Left lobe of liver (tissue), 2 donors: ENCODE measurements at places on chromosomes 7 and 10.

DNA sequence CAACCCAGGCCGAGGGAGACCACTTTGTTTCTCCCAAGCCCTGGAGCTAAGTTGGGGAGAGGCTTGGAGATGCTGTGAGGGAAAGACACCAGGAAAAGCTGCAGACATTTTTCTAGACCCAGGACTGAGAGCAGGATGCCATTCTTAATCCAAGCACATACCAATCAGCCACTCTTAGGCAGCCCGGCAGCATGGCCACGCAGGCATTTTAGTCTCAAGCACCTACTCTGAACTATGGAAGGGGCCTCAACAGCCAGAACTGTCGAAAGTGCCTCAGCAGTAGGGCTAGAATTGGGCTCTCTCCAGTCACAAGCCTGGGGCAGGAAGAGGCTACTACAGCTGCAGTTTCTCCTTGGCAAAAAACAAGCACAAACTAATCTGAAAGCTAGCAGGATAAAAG, 57.8 kb downstream of the GCC1 start:
- no peak for DNase-seq

GRCh38 chr10:101487399-101487798, 100.7 kb downstream of the POLL start:
- DNase-seq = no peak

DNA sequence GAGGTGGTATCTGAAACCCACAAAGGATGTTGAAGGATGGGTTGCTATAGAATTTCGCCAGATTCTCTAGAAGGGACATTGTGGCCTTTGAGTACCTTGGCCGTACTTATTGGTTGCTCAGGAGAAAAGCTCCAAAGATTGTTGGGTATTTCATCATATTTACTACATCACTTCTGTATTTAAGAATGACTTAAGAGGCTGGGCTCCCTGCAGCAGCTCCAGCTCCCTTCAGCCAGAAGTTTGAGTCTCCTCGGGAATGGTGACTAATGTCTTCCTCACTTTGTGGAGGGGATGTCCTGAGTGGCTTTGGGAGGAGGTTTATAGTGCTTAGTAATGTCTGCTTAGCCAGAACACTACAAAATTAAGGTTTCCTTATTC, 18.1 kb downstream of the MINDY4 start:
- DNase-seq = no peak

- no peak for DNase-seq
Observed at GRCh38 chr10:4043897-4044665, 259.1 kb upstream of the KLF6 start.

DNA sequence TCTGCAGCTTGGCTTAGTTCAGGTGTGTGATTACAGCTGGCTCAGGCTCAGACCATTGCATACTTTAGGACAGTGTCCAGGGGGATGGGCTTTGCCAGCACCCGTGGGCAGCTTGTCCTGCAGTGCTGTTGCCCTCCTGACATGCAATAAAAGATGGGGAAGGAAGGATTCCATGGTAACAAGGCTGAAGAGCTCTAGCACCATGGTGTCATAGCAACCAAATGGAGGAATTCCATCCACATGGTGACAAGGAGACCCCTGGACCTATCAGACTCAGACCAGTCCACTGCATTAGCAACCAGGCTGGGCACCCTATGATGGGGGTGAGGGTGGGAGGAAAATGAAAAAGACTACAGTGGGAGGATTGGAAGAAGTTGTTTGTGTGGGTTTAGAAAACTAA, 49.9 kb downstream of the SORCS3 start:
- no peak for DNase-seq

DNA sequence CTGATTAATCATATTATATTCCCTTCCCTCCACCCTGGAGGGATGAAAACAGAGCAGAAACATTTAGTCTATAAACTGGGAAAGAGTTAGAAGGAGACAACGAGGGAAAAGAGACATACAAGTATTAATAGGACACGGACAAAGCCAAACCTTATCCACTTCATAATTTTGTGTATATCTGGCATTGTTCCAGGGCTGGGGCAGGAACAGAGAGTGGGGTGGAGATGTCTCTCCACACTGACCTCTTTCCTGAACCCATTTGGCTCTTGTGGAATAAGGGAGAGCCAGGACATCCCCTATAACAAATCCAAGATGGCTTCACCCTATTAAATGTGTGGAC, 43.7 kb upstream of the TSPAN33 start:
- no peak for DNase-seq

DNA sequence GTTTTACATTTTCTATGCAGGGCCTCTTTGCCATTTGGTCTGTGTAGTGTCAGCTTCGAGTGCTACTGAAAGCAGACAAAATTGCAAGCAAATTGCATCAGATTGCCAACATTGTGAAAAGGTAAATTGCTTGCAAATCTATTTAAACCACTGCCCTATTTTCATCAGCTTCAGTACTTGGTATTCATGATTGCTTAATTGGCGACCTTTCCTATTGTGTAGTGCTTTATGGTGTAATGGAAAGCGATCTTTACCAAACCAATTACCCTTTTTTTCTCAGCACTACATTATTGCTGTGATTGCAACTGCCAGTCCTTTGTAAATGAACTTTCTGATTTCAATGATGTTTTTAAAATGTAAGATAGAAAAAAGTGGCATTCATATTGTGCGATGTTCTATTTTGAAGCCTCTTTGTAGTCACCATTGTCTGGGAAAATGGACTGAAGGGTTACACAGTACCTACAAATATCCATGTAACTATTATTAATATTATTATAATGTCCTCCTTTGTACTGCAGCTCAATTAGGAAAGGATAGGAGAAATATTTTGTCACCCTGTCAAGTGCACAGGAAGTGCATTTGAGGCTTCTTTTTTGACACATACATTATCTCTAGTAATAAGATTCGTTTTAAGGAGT, 177.7 kb upstream of the SP8 start:
- no peak for DNase-seq

DNA sequence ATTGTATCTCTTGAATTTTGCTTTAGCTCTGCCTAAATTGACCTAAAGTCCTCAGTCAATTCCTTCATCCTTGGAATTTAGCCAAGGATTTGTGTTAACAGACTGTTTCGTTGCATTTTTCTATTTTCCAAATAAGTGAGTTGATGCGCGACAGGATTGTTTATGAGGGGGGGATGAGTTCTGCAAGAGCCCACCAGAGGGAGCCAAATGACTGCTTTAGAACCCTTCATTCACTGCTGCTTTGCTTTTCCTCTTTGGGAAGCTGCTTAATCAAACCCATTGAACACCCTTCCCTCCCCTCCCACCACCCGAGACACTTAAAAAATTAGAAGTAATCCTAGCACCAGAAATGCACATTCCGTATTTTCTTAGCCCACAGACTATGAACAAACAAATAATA, 33.7 kb upstream of the PTF1A start:
- no peak for DNase-seq

GRCh38 chr10:131889755-131890154, 11.1 kb upstream of the PPP2R2D start:
- DNase-seq = no peak

DNA sequence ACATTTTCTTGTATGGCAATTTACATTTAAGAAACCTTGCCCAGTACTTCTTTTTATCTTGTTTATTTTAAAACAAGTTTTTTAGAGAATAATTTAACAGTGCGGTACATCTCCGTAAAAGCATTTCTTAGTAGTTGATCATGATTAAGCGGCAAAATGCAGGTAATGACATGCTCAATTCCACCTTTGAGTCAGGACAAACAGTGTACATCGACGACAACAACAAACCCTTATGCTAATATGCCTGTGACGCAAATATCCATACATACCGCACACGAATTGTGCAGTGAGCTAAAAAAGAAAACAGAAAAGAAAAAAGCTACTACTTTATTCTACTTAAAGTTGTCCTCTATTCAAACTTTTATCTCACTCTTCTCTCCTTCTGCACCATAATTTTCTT, 1.9 kb downstream of the MAGI2 start:
- DNase-seq = no peak

GRCh38 chr10:114611617-114612016, 46.5 kb downstream of the ABLIM1 start:
- DNase-seq = no peak

GRCh38 chr7:49885593-49886285, 112.3 kb downstream of the VWC2 start:
- no peak for DNase-seq

GRCh38 chr7:55474944-55475854, 97.1 kb downstream of the VOPP1 start:
- DNase-seq = no peak

GRCh38 chr7:1269336-1269890, 36.7 kb downstream of the UNCX start:
- no peak for DNase-seq

DNA sequence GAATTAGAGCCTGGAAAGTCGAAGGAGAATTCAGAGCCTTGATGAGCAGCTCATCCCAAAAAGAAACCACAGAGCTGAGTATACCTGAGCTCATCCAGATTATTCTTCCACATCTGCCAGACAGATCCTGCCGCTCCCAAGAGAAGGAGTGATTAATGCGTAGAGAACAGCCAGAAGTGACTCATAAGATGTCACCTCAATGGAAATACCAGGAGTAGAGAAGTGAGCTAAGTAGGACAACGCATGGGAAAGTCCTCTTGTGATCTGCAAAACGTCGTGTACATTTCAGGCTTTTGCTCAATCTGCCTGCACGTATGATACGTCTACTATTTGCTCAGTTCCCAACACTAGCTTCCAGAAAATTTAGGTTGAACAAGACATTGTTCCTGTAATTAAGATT, 230.5 kb upstream of the AUTS2 start:
- no peak for DNase-seq

GRCh38 chr7:104225451-104225850, 17.6 kb upstream of the ORC5 start:
- no peak for DNase-seq

GRCh38 chr10:129936923-129937300, 27.2 kb downstream of the EBF3 start:
- no peak for DNase-seq

GRCh38 chr7:93097388-93097787, 20.4 kb downstream of the SAMD9 start:
- no peak for DNase-seq

GRCh38 chr10:124213899-124214510, 120.6 kb upstream of the CHST15 start:
- no peak for DNase-seq

DNA sequence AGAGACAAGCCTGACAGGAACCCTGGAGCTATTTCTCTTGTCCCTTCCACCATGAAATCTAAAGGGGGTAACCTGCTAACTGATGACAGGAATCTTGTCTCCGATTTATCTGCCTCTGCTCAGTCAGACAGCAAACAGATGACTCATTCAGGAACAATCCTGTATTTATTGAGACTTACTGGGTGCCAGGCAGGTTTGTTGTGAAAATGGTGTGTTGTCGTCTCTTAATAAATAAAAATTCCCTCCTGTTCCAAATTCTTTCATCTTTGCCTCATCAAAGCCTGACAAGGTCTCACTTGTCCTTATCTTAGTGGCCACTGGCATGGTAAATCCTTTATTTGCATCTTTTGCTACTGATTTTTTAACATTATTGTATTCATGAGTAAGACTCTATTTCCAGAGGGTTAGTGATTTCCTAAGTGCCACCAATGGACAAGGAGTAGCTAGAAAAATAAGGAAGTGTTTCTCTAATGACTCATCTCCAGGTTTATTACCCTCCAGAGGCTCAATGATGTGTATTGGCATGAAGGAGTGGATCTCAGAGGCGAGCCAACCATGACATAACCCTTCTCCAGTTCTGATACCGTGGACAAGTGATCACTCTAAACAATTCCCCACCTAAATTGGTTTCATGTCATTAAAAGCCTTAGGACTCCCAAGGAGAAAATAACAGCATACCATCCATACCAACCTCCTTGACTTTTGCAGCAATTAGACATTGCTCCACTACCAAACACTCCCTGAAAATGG, 724.0 kb downstream of the GRID1 start:
- no peak for DNase-seq

DNA sequence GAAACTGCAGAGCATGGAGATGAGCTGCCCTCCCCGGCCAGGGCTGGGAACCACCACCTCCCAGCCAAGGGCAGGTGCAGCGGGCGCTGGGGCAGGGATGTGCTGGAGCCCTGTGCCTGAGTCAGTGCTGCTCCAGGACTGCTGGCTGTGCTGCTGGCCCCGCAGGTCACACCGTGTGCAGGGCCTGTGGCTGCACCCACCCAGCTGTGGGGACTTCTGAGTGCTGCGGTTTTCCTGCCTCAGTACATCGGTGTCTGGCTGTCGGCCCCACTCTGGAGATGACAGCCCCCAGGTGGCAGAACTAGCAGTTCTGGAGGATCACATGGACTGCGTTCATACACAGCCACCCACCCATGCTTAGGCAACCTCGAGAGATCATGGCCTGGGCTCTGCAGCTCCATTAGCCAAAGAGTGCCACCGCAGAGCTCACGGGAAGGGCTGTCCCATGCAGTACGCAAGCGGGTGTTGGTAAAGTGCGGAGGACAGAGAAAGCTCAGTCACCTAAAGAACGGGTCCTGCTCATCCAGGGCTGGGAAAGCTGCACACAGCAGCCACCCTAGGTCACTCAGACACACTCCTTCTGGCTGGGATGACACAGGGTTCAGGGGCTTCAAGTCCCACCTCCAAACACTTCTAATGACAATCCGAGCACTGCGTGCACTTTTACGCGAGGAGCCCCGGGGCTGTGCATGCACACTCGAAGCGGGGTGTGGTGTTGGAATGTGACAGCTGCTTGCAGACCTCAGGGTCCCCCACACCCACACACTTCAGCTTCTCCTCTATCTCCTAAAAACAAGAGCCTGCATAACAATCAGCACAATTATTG, 198.1 kb upstream of the PPP2R2D start:
- no peak for DNase-seq

GRCh38 chr10:79473496-79474095, 28.2 kb upstream of the ZCCHC24 start:
- DNase-seq = no peak

DNA sequence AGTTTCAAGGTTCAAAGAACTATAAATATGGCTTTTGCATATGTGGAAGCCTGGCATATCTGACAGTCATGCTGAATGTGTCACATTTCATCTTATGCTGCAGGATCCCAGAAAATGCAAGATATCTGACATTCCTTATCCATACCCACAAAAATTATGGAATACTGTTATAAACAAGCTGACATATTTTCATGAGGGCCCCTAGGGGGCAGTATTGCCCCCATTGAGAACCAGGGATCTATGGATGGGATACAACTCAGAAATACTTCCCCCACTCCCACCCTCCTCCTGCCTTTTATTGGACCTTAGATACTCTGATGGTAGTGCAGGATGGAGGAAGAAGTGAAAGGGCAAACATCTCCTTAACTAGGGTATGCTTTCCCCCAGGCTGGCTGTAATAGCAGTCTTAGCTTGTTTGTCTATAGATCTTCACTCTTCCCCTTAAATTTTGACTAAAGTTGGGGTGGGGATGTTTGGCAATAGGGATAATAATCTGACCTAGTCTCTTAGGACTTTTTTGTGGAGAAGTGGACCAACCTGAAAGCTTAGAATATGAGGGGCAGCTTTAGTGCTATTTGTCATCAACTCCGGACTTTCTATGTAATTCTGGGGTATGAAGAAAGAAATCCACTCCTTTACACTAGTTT, 3.5 kb upstream of the GNGT1 start:
- no peak for DNase-seq

GRCh38 chr7:16867328-16867727, 14.5 kb downstream of the AGR3 start:
- DNase-seq = no peak

GRCh38 chr7:46879783-46880182, 702.1 kb downstream of the TNS3 start:
- DNase-seq = no peak
